ENCODE measurements at places on chromosomes 3 and 15.
A peak's percentile ranks its signal among the peaks of the same experiment; 100 is the strongest.

GRCh38 chr3:54870423-54870822 lies 57.4 kb downstream of the LRTM1 start:
- DNase-seq: no peak

- no peak for DNase-seq
Measured at GRCh38 chr3:154970797-154971196, 109.3 kb upstream of the MME start.

- DNase-seq: no peak
Measured at GRCh38 chr3:87626546-87626945, 350.2 kb upstream of the POU1F1 start.

DNA sequence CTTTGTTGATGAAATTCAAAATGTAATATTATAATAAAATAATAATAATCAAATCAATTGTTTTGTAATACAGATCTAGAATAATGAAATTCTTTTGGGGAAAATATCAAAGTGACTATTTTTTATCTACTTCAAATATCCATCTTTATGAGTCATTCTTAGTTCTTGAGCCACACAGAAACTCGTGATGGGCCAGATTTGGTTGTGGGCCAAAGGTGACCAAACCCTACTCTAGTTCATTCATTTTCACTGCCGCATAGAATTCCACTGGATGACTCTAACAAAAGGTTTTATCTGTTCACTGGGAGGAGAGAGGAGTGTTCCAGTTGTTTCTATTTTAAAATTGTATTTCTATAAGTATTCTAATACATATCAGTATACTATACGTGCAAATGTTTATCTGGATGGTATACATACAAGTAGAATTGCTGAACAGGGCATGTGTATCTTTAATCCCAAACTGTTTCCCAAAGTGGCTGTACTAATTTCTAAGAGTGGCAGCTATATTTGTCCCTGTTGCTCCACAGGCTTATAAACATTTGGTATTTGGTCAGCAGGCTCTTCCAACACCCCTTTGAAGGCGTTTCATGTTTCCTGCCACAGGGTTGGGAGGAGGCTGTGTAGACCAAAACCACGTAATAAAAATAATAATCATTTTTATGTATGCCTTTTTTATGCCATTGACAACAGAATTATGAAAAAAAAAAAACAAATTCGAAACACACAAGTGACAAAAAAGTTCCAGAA lies 7.3 kb upstream of the RTP3 start:
- no peak for DNase-seq

- no peak for DNase-seq
Measured at GRCh38 chr3:100609963-100610362, 562 bp downstream of the ADGRG7 start.

DNA sequence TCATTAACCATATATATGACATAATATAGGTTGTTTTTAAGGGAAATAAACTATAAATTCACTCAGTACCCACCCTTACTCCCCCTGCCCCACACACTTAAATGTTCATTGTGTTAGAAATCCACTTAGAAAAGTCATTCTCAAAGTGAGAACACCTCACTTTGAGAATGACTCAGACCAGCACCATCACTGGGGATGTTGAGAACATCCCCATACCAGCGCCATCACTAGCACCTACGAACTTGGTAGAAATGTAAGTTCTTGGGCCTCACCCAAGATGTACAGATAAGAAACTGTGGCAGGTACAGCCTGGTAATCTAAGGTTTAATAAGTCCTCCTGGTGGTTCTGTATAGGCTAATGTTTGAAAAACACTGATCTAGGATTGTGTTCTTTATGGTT lies 362.6 kb downstream of the LPP start:
- DNase-seq: no peak

GRCh38 chr15:63065262-63066221 lies 23.0 kb downstream of the TPM1 start:
- no peak for DNase-seq

- DNase-seq: no peak
Measured at GRCh38 chr3:133837487-133838295, 32.1 kb downstream of the SRPRB start.

DNA sequence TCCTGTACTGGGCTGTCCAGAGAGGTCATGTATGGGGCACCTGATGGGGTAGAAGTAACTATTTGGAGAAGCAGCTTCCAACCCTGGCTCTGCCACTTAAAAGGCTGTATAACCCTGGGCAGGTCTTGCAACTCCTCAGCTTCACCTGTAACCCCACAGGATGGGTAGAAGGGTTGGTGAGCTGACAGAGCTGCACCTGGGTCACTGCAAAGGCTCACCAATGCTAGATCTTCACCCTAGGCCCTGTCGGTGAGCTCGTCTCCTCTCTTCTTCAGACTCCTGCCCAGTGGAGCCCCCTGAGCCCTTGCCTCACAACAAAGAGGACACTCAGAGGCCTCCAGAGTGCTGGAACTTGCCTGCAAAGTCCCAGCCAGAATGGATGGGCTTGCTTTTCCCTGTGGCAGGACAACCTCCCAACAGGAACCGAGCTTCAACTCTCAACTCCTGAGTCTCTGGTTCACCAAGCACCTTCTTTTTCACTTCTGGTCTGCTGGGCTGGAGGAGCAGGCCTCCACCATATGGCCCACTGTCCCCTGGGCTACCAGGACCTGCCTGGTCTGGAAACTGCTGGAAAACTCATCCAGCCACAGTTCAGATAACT lies 45.9 kb downstream of the XXYLT1 start:
- no peak for DNase-seq

DNA sequence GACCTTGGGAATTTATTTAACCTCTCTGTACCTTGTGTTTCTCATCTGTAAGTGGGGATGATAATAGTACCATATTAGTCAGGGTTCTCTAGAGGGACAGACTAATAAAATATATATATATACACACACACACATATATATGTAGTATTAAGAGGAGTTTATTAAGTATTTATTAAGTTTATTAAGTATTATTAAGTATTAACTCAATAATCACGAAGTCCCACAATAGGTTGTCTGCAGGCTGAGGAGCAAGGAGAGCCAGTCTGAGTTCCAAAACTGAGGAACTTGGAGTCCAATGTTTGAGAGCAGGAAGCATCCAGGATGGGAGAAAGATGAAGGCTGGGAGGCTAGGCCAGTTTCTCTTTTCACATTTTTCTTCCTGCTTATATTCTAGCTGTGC lies 14.8 kb downstream of the OXSM start:
- DNase-seq: no peak

- peak; percentile 76 for DNase-seq
Measured at GRCh38 chr15:40338041-40338657, 2.6 kb downstream of the CCDC9B start.

- peak; percentile 3 for DNase-seq
Measured at GRCh38 chr3:67654844-67655177, 399 bp upstream of the SUCLG2 start.

DNA sequence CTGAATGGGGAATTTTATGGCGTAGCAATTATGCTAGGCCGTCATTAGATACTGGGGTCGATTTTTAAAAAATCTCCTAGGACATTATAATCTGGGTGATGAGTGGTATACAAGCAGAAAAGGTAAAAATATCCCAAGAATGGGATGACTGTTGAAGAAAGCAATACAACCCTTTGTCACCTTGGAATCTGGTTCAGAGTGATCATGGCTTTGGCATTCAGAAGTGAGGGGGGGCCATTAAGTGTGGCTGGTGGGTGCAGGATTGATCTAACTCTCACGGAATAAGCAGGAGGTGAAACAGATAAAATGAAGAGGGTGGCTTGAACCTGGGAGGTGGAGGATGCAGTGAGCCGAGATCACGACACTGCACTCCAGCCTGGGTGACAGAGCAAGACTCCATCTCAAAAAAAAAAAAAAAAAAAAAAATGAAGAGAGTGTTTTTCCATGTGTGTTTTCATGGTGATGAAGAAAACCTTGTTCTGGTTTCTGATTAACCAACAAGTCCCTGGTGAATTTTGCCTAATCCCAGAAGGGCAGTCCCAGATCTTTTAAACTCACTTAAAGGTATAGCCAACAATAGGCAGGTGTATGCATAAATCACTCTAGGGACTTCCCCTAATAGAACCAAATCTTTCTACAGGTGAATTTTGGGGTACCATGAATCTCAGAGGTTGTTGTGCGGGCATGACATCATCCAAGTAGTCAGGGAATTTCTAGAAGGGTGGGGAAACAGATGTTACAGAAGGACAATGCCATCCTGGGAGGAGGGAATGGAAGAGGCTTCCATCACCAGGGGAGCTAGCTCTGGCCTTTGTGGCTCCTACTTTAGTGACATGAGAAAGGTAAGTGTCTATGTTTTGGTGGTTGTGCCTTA lies 3.1 kb upstream of the RAD54L2 start:
- DNase-seq: no peak

GRCh38 chr15:60800299-60801072 lies 321.5 kb upstream of the ICE2 start:
- DNase-seq: no peak

GRCh38 chr3:100740207-100740606 lies 30.9 kb downstream of the TFG start:
- DNase-seq: no peak

DNA sequence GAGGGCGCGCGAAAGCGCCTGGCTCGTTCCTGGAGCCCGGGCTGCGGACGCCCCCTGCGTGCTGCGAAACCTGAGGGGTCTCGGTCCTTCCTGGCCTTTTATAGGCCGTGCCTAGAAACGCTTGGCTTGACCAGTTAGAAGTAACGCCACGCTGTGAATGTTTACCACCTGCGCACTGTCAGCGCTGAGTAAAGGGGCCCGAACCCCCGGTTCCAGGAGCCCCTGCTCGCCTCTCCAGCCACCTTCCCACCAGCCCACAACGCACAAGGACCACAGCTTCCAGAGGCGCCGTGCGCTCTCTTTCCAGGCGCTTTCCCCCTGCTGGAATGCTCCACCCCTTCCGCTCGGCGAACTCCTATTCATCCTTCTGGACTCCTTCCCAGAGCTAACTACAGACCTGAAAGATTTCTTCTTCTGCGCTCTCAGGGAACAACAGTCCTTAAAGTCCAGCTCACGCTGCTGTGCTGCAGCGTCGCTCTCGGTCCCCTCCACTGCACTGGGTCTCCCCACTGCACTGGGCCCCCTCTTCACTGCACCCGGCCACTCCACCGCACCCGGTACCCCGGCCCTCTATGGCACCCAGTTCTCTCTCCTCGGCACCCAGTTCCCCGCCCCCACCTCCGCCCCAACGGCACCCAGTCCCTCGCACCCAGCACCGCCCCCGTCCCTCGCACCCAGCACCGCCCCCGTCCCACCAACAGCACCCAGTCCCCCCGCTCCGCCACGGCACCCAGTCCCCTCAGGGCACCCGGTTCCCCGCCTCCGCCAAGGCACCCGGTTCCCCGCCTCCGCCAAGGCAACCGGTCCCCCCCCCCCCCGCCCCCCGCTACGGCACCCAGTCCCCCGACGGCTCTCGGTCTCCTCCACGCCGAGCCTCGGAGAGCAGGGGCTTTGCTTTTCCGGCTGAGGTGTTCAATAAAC lies 69.8 kb downstream of the SQOR start:
- no peak for DNase-seq

DNA sequence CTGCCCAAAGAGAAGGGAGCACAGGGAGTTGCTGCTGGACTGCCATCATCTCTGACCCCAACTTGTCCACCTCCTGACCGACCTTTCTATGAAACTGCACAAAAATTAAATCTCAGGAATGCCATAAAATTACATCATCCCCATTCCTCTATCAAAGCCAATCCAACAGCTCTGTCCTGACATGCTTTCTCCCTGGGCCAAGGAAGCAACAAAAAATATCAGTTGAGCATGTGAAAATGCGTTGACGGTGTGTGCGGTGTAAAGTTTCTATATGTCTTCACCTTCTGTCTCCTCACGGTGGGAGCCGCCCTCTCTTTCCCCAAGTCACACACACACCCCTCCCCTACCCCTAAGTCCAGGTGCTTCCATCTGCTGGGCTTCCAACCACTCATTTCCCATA lies 3.6 kb upstream of the ZNF774 start:
- DNase-seq: no peak

DNA sequence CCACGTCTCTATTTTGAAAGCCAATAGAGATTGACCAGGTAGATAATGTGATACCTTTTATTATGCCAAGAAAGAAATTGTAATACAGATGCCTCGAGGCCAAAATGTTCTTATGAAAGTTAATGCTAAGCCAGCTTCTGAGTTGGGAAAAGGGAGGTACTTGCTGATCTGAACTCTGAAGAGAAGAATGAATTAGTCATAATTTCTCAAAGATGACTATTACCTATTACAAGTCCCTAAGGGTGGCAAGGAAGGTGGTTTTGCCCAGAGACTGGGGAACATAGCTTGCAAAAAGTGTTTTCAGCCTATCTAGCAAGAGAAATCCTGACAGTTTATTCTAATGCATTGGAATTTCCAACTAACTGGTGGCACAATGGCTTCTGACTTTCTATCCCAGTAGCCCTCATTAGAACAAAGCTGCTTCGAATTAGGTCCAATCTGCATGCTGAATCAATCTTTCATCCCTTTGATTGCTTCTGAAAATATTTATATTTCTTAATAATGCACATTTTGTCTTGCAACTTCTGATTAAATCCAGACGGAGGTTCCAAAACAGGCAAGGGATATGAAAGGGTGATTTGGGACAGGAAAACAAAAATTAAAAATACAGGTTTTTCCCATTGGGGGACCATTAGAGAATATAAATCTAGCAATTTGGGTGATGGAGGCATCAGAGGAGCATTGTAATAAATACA lies 17.7 kb upstream of the NR2F2 start:
- no peak for DNase-seq

DNA sequence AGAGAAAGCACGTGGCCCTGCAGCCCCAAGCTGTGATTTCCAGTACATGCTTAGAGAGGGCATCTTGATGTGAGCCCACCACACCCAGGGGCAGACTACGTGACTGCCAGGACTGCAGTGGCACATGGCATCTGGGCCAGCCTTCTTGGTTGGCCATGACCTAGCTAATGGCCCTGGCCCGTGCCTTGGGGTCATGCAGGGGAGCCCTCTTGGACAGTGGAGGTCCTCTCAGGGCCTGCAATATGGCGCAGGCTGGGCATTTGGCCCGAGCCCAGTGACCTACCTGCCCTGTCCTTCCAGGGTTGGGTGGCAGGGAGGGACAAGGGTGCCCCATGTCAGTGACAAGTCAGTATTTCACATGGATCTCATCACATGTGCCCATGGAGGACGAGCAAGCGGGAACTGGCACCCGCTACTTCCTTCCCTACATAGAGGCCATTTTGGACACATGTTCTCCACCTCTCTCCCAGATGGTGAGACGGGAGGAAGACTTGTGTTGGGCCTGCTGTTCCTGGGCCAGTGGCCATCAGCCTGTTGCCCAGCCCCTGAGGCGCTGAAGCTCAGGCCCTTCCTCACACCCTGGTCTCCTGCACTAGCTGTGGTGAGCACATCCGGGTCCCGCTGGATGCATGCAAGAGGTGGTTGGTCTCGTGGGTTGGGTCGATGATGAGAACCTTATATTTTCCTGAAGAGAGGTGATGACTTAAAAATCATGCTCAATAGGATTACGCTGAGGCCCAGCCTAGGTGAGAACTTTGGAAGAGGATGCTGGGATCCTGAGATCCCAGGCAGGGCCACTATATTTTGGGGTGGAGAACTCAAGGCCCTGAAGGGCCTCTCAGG lies 195.6 kb downstream of the UBE3A start:
- no peak for DNase-seq

DNA sequence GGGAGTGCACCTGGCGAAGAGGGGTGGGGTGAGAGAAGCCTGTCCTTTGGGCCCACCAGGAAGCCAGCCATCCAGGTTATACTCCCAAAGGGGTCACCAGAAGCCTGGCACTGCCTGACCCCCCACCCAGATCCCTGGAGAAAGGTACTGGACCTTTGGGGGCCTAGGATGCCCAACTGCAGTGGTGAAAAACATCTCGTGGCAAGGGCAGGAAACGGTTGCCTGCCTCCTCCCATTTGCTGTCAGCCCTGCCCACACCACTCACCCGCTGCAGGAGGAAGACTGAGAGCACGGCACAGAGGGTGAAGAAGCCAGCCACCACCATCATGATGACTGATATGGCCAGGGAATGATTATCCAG lies 2.2 kb upstream of the ULK3 start:
- DNase-seq: no peak

- DNase-seq: no peak
Measured at GRCh38 chr3:179376474-179376873, 29.0 kb downstream of the MFN1 start.
